ENCODE measurements at places on chromosomes 4 and X. TPM values are rescaled to one million over a fixed set of nuclear protein-coding genes. Genes with fewer than 3 reads are reported as not detected.
A peak's percentile ranks its signal among the peaks of the same experiment; 100 is the strongest.

GRCh38 chrX:18929775-18930174 lies 54.1 kb downstream of the PHKA2 start:
- H3K27ac ChIP-seq: no peak overlapping the region
- H3K4me3 ChIP-seq: no peak overlapping the region
- H3K4me1 ChIP-seq: no peaks in the 10 kb centered on the region
- no peak for DNase-seq
- no peaks in the 10 kb centered on the region for H3K36me3 ChIP-seq

DNA sequence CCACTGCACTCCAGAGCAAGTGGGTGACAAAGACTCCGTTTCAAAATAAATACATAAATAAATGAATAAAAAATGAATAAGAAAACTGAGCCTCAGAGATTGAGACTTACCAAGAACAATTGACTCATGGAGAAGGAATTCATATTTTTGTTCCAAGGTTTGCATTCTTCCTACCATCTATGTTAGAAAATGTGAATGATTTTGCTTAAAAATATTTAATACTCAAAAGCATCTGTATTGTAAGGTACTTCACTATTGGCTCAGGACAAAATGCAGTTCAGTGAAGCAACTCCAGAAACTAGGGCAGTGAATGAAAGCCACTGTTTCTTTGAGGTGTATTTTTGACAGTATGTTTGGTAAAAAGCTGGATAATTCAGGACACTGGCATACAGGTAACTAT lies 54.1 kb downstream of the XAGE2 start:
- no peaks in the 10 kb centered on the region for H3K36me3 ChIP-seq
- no peak overlapping the region for H3K4me3 ChIP-seq
- no peak overlapping the region for H3K27ac ChIP-seq
- no peaks in the 10 kb centered on the region for H3K4me1 ChIP-seq
- DNase-seq: no peak

DNA sequence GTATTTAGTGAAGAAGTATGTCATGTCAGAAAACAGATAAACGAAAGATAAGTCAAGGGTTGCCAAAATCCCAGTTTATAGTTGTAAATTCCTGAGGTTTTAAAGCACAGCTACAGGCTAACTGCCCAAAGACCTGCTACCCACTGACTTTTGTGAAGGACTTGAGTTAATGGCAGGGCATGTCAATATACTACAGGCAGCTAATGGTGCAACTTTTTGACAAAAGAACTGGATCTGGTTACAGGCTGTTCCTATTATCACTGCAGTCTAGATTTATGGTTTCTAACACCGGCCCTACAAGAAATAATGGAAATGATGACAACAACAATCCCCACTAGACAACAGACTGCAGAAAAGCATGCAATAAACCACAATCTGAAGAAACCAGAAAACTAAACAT lies 6.4 kb downstream of the SCML2 start:
- no peak for DNase-seq
- no peaks in the 10 kb centered on the region for H3K4me1 ChIP-seq
- no peak overlapping the region for H3K4me3 ChIP-seq
- no peaks in the 10 kb centered on the region for H3K36me3 ChIP-seq
- peaks cover 5% of the 10 kb centered on the region for H3K27me3 ChIP-seq
- no peak overlapping the region for H3K27ac ChIP-seq

DNA sequence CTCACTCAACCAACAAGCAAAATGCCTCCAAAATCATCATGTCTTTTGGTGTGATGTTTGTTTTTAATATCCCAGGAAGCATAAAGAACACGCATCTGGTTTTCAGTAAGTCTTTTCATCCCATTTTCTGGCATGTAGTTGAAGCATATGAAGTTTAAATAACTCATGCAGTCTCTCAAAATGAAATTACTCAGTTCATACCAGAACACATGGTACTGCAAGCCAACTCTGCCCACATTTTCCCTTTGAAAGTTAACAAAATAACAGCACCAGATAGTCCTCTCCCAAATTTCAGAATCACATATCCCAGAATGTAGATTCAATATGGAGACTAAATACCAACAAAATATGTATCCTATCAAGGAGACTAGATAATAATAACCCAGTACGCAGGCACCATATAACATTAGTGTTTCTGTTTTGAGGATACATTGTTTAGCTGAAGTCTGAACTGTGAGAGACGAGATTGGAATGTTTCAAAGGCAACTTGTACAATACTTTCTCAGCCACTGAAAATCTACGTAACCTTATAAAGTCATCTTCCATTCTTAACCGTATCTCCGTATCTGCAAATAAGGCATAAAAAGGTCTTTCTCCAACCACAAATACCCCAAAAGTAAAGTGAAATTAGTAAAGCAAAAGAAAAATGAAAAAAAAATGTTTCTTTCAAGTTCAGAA lies 23.1 kb downstream of the CORIN start:
- no peaks in the 10 kb centered on the region for H3K36me3 ChIP-seq
- H3K4me3 ChIP-seq: no peak overlapping the region
- H3K27me3 ChIP-seq: no peaks in the 10 kb centered on the region
- H3K27ac ChIP-seq: no peak overlapping the region
- H3K4me1 ChIP-seq: no peaks in the 10 kb centered on the region
- DNase-seq: no peak

DNA sequence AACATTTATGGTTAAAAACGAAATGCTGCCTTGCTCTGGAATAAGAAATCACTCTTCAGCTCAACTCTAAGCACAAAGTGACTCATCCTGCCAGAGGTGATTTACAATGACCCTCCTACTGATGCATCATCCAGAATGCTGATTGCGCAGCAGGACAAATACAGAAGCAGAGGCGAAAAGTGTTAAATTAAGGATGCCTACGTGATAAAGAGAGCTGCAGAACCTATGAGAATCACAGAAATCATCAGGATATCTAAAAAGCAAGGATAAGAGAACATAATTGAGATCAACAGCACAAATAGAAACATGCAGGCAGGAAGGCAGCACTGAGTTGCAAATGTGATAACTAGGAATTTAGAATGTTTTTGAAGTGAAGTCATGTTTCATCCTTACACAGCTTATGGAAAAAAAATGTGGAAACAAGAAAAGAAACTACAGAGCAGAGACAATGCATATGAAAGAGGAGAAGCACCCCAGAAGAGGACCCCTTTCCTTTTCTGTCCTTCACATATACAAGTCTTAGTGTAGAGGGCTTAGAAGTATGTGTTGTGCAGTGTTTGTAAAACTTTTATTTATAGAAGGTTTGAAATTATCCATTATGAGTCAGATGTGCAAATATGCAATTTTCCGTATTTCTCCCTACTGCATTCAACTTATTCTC lies 188.4 kb downstream of the SLC7A11 start:
- DNase-seq: peak; percentile 74
- no peaks in the 10 kb centered on the region for H3K27me3 ChIP-seq
- H3K4me1 ChIP-seq: peaks cover 18% of the 10 kb centered on the region
- H3K4me3 ChIP-seq: no peak overlapping the region

FAAH2 gene
- 8.2 TPM for total RNA-seq

ADH4 gene
- total RNA-seq: not detected

SPP1 gene
- total RNA-seq: 249 TPM
